Daoy (cell line): ENCODE measurements at places on chromosomes 7 and 10. TPM values are rescaled to one million over a fixed set of nuclear protein-coding genes. Genes with fewer than 3 reads are reported as not detected.

GRCh38 chr7:128402356-128402755 lies 7.4 kb downstream of the IMPDH1 start:
- no peak for DNase-seq

GRCh38 chr7:16875861-16876260 lies 5.9 kb downstream of the AGR3 start:
- DNase-seq: no peak

Gene MBL2
- not detected in 2 replicates for total RNA-seq

- DNase-seq: no peak
These were observed 9.7 kb downstream of the ITPRIP start for GRCh38 chr10:104328646-104328895.

DNA sequence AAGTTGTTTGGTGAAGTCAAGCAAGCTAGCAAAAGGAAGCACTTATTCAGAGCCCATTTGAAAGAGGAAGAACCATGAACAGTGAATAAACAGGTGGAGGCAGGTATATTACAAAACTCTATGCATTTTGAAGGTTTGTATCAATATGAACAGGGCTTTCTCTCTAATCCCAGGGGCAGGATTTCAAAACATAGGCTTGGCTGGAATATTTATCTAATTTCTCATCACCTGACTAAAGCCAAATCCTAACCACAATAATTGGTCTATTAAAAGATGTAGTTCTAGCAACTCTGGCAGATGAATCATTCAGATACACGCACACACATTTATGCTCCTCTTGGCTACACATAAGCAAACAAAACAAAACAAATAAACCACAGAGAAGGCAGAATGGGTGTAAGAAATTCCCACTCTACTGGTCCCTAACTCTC lies 554.4 kb downstream of the INHBA start:
- peak; percentile 81 for DNase-seq

DNA sequence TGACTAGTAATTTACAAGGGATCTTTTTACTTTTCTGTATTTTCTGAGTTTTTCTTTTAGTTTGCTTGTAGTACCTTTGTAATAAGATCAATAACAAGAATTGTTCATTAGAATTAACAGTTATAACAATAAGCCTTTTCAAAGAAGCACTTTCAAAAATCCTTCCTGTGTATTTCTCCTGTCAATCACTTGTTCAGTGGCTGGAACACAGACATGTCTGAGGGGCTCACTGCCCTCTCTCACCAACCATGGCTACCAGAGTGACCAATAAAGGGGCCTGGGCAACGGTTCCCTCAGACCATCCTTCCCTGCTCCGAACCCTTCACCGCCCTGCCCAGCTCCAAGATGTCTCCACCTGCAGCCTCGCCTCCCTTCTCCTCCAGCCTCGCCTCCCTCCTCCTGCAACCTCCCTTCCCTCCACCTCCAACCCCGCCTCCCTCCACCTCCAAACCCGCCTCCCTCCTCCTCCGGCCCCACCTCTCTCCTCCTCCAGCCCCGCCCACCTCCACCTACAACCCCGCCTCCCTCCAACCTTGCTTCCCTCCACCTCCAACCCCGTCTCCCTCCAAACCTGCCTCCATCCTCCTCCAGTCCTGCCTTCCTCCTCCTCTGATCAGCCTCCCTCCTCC lies 353.4 kb downstream of the TNS3 start:
- peak; percentile 88 for DNase-seq

GRCh38 chr10:85048644-85049043 lies 720.3 kb downstream of the CCSER2 start:
- no peak for DNase-seq

GRCh38 chr7:139870380-139870779 lies 41.3 kb downstream of the TBXAS1 start:
- DNase-seq: peak; percentile 28

Gene ACTL6B
- not detected in 2 replicates for total RNA-seq

GRCh38 chr7:143256325-143256724 lies 6.9 kb upstream of the GSTK1 start:
- DNase-seq: no peak

DNA sequence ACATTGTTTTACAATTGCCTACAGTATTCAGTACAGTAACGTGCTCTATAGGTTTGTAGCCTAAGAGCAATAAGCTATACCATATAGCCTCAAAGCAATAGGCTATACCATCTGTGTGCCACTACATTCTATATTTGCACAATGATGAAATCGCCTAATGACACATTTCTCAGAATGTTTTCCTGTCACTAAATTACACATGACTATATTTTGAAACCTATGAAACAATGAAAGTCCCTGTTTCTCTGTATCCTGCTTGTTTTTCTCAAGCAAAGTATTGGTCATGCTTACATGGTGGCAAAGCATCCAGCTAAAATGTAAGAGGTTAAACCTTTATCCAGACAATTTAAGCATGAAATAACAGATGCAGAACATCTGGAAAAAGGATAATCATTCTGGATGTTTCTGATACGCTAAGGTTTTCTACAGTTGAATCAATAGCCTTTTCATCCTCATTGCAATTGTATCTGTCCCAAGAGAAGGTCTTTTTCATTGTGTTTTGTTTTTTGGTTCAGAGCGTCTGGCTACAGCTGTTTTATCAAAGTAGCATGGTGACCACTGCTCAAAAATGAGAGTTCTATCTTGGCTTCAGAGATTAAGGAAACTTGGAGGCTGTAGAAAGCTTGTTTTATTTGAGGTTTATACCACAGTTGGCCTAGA lies 81.7 kb downstream of the CSTF2T start:
- no peak for DNase-seq
